ENCODE measurements at places on chromosomes 13 and 19. TPM values are rescaled to one million over a fixed set of nuclear protein-coding genes. Genes with fewer than 3 reads are reported as not detected.
A peak's percentile ranks its signal among the peaks of the same experiment; 100 is the strongest.

The CD209 gene
- not detected for total RNA-seq

DNA sequence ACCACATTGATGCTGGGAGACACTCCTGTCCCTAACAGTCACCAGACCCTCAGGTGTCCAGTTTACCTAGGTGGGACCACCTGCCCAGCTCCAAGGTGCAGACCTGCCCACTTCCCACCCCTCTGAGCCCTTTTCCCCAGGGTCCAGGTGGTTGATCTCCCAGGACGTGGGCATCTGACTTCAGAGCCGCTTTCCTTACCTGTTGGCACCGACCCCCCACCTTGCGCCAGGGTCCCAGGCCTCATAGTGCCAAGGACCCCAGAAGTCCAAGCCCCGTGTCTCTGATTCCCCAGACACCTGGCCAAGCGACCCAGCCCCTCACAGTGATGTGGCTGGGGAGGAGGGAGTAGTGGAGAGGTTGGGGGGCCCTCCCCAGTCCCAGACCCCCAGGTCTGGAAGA lies 9.6 kb upstream of the BBC3 start:
- H3K4me1 ChIP-seq = peaks cover 24% of the 10 kb centered on the region
- H3K4me3 ChIP-seq = no peak overlapping the region
- no peak for DNase-seq
- H3K27ac ChIP-seq = no peak overlapping the region
- H3K36me3 ChIP-seq = peaks cover 3% of the 10 kb centered on the region

The RPS28 gene
- total RNA-seq = 2,450 TPM

The FCER2 gene
- total RNA-seq = 3.0 TPM

The LHB gene
- not detected for total RNA-seq

The CASP14 gene
- not detected for total RNA-seq

DNA sequence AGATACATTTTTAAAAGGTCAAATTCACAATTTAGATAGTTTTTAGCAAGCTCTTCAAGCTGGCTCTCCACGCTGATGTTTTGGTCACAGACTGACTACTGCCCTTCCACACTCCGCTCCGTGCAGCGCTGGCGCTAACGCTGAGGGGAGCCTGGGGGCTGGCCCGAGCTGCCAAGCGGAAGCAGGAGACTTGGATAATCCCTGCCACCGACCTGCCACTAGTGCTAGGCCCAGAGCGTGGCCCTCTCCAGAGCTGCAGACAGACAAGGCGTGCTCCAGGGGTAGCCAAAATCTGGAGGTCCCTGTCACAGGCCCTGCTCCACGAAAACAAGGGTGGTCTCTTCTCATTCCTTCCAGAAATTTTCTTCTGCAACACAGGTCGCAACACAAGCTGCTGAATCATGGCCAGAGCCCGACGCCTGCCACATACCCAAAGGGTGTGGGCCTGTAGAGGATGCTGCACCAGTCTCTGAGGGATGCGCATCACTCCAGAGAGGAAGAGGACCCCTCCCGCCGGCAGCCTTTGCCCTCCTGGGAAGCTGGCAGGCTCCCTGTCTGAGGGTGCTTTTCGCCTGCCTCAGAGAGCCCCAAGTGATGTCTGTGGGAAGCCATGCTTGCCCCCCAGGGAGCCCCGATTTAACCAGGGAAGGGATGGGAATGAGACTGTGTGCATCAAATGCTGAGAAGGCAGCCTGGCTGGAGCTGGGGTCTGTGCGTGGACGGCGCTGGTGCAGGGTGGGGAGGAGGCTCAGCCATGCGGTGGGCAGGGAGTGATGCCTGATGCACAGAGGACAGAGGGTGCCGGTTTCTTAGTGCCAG lies 21.6 kb downstream of the CAPS start:
- H3K27me3 ChIP-seq = no peaks in the 10 kb centered on the region
- DNase-seq = no peak
- peaks cover 15% of the 10 kb centered on the region for H3K36me3 ChIP-seq
- H3K27ac ChIP-seq = no peak overlapping the region
- no peak overlapping the region for H3K4me3 ChIP-seq

DNA sequence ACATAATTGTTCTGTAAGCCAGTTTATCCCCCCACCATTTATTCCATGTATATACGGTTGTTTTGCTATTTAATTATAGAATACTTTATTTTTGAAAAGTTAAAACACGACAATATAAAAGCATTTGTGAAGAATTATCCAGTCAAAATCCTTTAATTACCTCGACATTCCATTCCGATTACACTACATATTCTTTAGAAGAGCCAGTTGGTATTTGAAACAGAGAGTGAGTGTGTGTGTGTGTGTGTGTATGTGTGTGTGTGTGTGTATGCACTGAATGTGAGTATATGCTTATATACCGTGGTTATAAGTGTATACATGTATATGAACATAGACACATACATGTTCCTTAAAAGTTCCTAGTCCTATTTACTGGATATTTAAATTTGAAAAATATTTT lies 87.8 kb upstream of the KLF5 start:
- H3K4me1 ChIP-seq = no peaks in the 10 kb centered on the region
- H3K27me3 ChIP-seq = no peaks in the 10 kb centered on the region
- no peak overlapping the region for H3K27ac ChIP-seq
- no peak for DNase-seq
- no peak overlapping the region for H3K4me3 ChIP-seq

DNA sequence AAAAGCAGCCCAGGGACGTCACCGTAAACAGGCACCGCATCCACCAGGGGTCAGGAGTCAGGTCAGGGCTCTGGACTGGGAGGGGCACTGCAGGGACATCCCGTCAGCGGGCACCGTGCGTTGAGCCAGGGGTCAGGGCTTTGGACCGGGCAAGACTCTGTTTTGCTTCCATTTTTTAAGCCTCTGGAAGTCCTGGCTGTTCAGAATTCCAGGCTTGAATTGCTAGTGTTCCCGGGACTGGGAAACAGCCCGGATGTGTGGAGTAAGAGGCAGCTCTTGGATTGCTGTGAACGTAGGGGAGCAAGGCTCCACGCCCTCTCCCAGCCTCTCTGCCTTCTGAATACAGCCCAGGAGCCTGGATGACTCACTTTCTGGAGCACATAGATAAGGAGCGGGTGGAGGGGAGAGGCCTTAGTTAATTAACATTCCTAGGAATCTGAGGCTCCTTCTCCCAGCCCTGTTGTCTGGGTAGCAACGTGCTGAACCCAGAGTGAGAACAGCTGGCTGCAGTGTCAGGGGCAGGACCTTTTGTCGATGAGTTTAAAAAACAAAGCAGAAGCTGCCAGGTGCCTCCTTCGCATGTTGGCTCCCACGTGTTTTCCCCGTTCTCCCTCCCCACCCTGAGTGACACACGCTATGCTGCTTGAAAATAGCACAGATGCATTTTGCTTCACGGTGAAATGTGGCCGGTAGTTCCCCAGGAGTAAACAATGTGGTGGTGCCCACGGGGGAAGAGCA lies 21.9 kb downstream of the ATP11A start:
- no peak overlapping the region for H3K27ac ChIP-seq
- H3K4me3 ChIP-seq = no peak overlapping the region
- H3K4me1 ChIP-seq = peaks cover 7% of the 10 kb centered on the region
- peak; percentile 46 for DNase-seq
- H3K27me3 ChIP-seq = no peaks in the 10 kb centered on the region

The SLITRK1 gene
- not detected for total RNA-seq

DNA sequence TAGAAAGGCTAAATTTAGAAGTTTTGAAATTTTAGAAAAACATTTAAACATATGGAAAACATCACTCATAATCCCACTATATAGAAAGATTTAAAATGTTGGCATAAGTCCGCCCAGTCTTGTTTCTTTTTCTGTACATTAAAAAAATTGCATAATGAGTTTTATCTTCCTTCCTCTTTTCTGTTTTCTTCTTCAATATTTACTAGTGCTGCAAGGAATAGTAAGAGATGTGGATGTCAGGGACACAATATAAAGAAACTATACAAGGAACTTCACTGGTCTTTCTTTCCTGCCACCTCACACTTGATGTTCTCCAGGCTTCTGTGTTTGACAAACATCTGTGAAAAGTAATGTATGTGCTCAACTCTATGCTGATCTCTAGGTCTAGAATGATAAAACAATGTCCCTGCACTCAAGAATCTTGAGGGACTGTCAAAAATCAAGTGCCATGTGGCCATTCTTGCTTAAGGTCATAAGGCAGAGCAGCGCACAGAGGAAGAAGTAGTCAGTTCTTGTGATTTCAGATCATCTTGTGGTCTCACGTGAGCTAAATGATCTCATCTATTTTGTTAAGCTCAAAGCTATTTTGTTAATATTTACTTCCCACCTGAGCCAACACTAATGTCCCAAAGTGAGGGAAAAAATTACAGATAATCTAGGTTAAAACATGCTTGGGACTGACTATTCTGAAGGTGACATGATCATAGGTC lies 186.9 kb upstream of the OBI1 start:
- no peaks in the 10 kb centered on the region for H3K36me3 ChIP-seq
- no peaks in the 10 kb centered on the region for H3K4me1 ChIP-seq
- no peak for DNase-seq
- no peaks in the 10 kb centered on the region for H3K27me3 ChIP-seq

The LILRB4 gene
- total RNA-seq = not detected

The PTPRH gene
- not detected for total RNA-seq

The PLPP2 gene
- total RNA-seq = 0.36 TPM

The CBY2 gene
- not detected for total RNA-seq

The PRTN3 gene
- total RNA-seq = not detected

DNA sequence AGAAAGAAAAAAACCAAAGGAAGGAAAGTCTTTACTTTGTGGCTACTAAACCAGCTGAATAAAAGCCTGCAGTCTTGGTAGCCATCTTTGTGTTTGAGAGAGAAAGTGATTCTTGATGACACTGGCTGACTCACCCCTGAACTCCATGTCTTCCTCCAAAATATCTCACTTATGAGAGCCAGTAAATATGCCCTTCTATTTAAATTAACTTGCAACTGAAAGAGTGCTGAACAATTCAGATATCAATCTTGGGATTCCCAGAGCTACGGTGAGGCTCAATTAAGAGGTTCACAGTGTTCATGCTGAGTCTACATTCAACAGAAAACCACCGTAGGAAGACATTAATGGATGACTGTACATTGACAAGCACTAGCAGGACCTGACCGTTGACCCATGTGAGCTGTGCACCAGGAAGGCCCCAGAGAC lies 57.9 kb downstream of the KCTD12 start:
- peak overlapping the region; percentile 23 for H3K27ac ChIP-seq
- DNase-seq = peak; percentile 22
- no peak overlapping the region for H3K4me3 ChIP-seq
- H3K36me3 ChIP-seq = no peaks in the 10 kb centered on the region
- H3K4me1 ChIP-seq = peaks cover 5% of the 10 kb centered on the region
- H3K27me3 ChIP-seq = peaks cover 3% of the 10 kb centered on the region

- no peak overlapping the region for H3K4me3 ChIP-seq
- no peaks in the 10 kb centered on the region for H3K4me1 ChIP-seq
- no peaks in the 10 kb centered on the region for H3K36me3 ChIP-seq
- H3K27me3 ChIP-seq = no peaks in the 10 kb centered on the region
- no peak for DNase-seq
These were observed 802.1 kb upstream of the SLITRK6 start for GRCh38 chr13:86601351-86601750.

DNA sequence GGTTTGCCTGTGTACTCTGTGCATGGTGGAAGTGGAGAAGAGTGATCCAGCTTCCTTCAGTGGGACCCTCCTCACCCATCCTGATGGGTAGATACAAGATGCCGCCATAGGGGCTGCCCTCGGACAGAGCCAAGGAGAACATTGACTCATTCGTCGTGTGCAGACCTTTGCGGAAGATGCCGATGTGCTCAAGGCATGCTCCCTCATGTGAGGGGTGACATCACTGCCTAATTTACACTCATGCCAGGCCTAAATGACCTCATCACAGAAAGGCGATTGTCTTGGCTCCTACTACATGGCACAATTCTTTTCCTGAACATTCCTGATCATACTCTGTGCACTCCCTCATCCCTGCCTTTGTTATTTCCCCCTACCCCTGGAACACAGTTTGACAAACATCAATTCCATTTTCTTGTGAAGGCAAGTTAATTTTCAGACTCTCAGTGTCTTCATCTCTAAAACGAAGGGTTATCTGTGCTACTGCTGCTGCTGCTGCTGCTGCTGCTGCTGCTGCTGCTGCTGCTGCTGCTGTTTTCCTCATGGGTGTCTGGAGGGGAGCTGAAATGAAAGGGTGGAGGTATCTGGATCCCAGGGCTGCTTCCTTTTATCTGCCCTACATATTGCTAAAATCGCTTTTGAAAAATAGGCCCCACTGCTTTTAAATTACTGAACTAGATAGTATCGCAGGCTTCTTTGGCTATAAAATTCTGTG lies 146.5 kb upstream of the ARGLU1 start:
- H3K4me1 ChIP-seq = no peaks in the 10 kb centered on the region
- no peak overlapping the region for H3K4me3 ChIP-seq
- H3K27ac ChIP-seq = no peak overlapping the region
- H3K36me3 ChIP-seq = no peaks in the 10 kb centered on the region
- no peaks in the 10 kb centered on the region for H3K27me3 ChIP-seq
- DNase-seq = no peak

DNA sequence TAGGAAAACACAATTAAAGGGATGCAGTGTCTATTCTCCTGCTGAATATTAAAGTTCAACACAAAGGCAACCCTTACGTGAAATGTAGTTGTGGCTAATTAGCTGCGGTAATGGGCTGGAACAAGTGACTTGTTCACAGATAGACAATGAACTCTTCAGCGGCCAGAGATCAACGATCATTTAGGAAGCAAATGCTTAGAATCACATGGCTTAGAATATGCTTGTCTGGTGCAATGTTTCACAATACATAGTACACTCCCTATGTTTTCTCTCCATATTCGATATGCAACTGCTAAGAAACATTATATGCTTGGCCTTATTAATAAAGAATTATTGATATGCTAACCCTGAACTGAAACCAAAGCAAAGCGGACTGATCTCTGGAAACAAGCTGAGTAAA lies 25.7 kb upstream of the MTUS2 start:
- H3K27ac ChIP-seq = no peak overlapping the region
- no peaks in the 10 kb centered on the region for H3K4me1 ChIP-seq
- peaks cover 14% of the 10 kb centered on the region for H3K27me3 ChIP-seq
- no peaks in the 10 kb centered on the region for H3K36me3 ChIP-seq
- no peak overlapping the region for H3K4me3 ChIP-seq

The PRX gene
- 1.2 TPM for total RNA-seq

DNA sequence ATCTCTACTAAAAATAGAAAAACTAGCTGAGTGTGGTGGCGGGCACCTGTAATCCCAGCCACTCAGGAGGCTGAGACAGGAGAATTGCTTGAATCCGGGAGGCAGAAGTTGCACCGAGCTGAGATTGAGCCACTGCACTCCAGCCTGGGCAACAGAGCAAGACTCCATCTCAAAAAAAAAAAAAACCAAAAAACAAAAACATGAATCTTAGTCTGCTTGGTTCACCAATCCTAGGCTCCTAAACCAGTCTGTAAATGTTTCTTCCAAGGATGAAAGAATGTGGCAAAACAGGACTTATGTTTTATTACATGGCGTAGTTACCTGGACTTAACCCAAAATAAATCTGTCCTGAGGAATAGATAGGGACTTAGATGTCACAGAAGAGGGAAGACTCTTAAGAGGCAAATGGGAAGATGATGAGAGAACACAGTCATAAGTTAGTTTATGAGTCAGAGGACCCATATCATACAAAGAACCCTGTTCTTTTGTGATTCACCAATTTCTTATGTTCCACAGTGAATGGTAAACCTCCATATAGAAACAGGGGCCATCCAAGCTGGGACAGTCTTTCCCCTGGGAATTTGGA lies 6.9 kb upstream of the FBXL3 start:
- H3K27ac ChIP-seq = no peak overlapping the region
- DNase-seq = no peak
- H3K27me3 ChIP-seq = peaks cover 3% of the 10 kb centered on the region
- no peaks in the 10 kb centered on the region for H3K36me3 ChIP-seq
